ENCODE measurements at places on chromosomes 11 and 22.
A peak's percentile ranks its signal among the peaks of the same experiment; 100 is the strongest.

GRCh38 chr22:21641417-21641788 is 699 bp upstream of the SDF2L1 start:
- no peak for DNase-seq

DNA sequence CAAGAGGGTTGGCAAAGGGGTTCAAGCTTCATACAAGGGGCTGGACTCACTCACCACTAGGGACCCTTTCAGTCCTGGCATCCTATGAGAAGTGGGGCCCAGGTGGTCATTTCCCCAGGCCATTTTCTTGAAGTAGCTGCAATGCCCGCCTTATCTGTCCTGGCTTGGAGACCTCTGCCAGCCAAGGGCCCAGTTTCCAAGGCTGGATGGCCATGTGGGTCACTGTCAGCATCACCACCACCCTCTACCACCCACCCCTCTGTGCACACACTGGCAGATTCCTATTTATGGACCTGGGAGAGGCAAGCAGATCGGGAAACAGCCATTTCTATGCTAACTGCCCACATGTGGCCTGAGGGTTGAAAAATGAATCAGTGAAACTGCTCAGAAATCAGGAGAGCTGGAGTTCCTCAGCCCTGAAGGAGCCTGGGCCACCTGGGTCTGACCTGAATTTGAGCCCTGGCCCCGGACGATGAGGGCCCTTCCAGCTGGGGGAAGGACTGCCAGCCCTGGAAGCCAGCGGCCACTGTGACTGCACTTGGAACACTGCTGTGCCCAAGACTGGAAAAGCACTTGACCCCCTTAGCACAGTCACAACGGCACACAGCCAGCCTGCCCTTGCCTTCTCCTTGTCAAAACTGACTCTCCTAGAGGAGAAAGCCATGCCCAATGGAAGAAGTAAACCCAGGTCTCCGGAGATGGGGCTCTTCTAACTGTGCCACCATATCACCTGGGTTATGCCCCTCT is 442.2 kb downstream of the BUD13 start:
- no peak for DNase-seq

- no peak for DNase-seq
Observed at GRCh38 chr11:120525261-120526171, 14.0 kb downstream of the GRIK4 start.

DNA sequence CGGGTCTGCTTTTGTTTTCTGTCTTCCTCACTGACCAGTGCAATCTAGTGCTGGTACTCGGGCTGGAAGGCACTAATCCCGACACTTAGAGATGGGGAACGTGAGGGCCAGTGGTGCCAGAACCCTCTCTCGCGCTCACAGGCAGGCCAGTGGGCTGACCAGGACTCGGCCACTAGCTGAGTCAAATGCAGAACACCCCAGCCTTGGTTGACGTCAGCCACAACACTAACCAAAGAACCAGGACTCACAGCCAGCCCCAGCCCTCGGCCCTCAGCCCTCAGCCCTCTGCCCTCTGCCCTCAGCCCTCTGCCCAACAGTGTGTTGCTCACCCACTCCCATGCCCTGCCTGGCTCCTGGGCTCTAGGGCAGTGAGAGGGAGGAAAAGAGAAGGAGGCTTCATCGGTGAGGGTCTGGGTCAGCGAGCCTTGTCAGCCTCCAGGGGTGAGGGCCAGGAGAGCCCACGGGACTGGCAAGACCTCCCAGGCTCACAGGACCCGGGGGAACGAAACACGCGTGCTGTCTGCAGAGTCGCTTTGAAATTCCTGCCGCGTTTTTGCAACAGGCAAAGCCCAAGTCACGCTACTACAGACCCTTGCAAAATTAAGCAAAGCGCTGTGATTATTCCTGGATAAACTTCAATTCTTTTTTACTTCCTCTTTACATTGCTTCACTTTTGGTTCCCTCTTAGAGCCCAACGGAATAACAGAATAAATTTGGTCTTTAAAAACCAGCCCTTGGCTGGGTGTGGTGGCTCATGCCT is 27.5 kb downstream of the KIAA0930 start:
- no peak for DNase-seq

GRCh38 chr11:7892059-7892699 is 38.9 kb downstream of the OR10A6 start:
- DNase-seq: no peak

GRCh38 chr22:25110846-25111578 is 88.6 kb upstream of the CRYBB3 start:
- DNase-seq: peak; percentile 86

GRCh38 chr22:47367993-47368945 is 605.8 kb downstream of the TBC1D22A start:
- DNase-seq: no peak

DNA sequence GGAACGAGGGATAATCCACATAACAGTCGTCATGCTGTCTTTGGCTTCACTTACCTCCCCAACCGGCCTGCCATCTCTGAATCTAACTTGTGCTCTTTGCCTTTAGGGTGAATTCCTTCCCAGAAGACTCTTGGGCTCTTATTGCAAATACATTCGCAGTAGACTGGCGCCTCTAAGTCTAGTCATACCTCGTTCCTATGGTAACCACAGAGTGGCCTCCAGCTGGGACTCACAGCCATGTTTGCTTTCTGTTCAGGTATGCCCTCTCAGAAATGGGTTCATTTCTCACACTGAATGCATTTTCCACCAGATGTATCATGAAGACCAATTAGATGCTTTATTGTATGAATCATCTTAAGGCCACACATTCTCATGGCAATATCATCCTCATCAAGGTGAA is 112.7 kb downstream of the FAR1 start:
- DNase-seq: no peak

DNA sequence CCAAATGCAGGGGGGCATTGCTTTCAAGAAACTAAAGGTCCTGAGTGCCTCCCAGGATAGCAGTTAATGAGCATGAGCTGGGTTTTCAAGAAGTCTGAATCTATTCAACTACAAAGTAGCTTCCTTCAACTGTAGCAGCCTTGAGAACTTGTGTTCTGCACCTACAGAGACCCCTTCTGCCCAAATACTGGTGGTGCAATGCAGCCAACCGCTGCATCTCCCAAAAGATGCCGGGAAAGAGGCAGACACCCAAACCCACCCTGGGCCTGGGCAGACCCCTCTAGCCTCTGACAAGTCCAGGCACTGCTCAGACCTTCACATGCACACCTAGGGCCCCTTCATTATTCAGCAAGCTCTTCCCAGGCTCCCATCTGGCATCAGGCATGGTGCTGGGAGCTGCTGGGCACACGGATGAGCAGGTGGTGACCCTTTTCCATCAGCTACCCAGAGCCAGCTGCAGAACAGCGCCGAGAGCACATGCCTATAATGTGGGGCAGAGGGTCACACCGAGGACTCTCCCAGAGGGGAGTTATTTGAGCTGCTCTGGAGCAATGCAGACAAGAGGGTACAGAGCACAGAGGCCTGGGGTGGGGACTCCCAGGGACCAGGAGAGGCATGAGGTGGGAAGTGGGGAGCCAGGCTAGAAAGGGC is 44.9 kb upstream of the ETS1 start:
- DNase-seq: peak; percentile 7

DNA sequence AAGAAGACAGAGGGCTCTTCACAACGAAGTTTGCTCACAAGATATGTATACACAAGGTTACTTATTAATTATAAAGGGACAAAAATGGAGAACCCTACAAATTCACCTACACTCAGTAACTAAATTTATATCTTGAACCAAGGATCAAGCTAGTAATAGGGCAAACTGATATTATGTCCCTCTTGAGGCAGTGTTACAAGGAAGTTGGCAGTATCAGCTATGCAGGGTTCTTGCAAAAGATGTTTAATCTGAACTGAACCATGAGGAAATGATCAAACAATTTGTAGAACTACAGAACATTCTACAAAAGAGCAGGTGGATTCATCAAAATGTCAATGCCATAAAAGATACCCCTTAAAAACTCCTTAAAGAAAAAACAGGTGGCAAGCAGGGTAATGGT is 10.7 kb downstream of the CADM1 start:
- no peak for DNase-seq

- DNase-seq: no peak
Observed at GRCh38 chr11:127618721-127619120, 618.2 kb upstream of the KIRREL3 start.

DNA sequence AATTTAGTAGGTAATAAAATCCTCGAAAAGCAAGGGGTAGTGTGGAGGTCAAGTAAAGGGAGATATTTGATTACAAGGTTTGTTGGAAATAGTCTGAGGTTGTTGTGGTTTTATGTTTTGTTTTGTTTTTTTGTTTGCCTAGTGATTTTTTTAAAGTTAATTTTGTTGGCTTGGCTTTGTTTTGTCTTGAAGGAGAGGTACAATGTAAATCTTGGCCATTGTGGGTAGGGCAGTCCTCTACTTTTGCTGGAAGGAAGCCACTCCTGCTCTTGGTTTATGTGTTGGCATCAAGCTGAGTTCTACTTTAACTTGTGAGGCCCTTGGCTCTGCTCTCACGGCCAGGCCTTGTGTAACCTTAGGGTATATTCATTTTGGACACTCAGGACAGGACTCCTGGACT is 3.2 kb downstream of the AMOTL1 start:
- no peak for DNase-seq

GRCh38 chr22:42397332-42398249 is 34.6 kb downstream of the NFAM1 start:
- no peak for DNase-seq

DNA sequence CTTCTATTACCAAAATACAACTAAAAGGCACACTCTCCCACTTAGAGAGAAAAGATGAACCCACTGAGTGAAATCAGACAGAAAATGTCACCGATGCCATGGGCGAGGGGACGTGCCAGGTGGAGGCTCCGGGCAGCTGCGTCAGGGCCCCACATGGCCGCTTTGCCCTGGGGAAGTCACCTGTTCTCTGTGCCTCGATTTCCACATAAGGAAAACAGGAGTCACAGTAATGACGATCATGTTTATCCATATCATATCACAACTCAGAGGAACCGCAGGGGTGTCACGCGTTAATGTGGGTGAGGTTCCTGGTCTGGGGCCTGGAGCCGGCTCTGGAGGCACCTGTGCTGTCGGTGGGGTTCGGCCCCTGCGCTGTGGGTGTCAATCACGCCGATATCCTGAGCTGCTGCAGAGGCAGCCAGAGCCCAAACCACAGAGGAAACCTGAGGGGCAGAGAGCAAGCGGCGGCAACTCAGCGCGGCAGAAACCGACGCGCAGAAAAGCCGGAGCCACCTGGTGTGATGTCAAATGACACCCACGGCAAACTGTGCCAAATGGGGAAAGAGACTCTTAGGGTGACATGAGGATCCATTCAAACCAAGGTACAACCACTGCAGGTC is 243.7 kb downstream of the BRD1 start:
- no peak for DNase-seq

DNA sequence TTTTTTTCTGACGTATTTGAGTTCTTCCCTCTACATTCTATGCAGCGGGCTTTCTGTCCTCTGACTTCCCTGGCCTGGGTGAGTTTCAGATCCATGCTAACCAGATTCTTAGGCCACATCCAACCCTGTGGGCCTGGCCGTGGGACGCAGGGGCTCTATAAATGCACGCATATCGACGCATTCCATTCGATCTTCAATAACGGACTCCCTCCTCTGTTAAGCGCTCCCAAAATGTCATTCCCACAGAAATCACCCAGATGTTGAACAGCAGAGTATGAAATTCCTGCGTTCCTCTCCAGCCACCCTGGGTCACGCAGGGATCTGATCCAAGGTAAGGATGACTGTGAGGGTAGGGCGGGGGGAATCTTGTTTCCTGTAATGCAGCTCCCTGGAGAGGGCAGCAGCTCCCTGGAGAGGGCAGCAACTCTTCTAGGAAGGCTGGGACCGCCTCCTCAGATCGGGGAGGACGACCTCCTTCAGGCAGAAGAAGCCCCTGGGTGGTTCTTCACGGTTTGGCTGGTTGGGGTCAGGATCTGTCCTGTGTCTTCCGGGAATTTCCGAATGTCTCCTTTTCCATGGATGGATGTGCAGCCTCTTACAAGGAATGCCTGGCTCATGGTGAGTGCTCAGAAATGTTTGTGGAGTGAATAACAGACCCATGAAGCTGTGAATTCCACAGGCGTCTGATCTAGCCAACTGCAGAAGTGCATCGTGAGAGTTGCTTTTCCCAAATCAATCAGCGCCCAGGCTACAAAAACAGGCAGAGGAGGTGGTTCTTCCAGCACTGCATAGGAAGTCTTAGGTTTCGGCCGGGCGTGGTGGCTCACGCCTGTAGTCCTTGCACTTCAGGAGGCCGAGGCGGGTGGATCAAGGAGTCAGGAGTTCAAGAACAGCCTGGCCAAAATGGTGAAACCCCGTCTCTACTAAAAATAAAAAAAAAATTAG is 12.2 kb downstream of the MRGPRD start:
- no peak for DNase-seq

DNA sequence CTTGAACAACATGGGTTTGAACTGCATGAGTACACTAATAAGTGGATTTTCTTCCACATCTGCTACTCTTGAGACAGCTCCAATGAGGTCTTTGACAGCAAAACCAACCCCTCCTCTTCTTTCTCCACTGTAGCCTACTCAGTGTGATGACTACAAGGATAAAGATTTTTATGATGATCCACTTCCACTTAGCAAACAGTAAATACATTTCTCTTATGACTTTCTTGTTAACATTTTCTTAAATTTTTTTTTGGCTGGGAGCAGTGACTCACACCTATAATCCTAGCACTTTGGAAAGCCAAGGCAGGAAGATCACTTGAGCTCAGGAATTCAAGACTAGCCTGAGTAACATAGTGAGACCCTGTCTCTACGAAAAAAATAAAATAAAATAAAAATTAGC is 9.9 kb upstream of the EIF4G2 start:
- DNase-seq: no peak

GRCh38 chr11:561148-562003 is 606 bp downstream of the RASSF7 start:
- no peak for DNase-seq

- no peak for DNase-seq
Observed at GRCh38 chr11:20048707-20049106, 111.6 kb downstream of the DBX1 start.

DNA sequence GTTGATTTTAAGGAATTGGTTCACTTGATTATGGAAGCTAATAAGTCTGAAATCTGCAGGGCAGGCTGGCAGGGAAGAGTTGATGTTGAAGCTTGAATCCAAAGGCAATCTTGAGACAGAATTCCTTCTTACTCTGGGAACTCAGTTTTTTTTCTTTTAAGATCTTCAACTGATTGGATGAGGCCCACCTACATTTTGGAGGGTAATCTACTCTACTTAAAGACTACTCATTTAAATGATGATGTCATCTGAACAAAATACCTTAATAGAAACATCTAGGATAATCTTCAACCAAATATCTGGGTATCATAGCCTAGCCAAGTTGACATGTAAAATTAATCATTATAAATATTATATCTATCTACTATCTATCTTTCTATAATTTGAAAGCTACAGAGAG is 163.2 kb downstream of the PGR start:
- no peak for DNase-seq

DNA sequence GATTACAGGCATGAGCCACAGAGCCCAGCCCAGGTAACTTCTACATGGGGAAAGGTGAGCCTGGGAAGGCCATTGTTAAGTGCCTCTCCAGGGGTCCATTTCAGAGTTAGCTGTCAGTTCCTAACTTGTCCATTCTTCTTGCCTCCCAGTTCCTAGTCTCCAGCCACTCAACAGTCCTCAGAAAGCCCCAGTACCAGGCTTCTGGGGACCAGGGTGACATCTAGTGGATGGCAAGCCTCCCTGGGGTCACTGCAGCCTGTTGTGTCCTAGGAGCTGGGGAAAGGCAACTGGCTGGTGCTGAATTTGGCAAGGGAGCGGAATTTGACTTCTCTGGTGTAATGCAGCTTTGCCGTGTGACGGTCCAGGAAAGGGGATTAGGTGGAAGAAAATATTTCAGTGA is 2.1 kb downstream of the LGALS12 start:
- no peak for DNase-seq
